Activated CD4-positive, CD25-positive, alpha-beta regulatory T cell treated with anti-CD3 and anti-CD28 coated beads, Interleukin-2, amount 50 U/mL, for 24 hours (primary cell): ENCODE measurements at places on chromosomes 16 and 17.

DNA sequence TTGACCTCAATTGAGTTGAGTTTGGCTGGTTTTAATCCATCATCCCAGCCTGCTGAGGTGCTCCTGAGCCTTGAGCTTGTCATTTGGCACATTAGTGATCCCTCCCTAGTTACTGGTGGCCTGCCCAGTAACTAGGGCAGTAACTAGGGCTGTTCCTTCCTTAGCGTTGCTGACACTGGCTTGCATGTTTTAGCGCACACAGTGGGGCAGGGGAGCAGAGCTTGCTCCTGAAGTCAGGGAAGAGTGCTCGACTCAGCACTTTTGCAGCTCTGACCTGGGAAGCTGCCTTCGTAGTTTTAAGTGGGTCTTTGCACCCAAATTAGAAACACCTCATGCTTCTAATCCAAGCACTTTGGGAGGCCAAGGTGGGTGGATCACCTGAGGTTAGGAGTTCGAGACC is 15.7 kb downstream of the CCDC42 start:
- ATAC-seq = no peak

DNA sequence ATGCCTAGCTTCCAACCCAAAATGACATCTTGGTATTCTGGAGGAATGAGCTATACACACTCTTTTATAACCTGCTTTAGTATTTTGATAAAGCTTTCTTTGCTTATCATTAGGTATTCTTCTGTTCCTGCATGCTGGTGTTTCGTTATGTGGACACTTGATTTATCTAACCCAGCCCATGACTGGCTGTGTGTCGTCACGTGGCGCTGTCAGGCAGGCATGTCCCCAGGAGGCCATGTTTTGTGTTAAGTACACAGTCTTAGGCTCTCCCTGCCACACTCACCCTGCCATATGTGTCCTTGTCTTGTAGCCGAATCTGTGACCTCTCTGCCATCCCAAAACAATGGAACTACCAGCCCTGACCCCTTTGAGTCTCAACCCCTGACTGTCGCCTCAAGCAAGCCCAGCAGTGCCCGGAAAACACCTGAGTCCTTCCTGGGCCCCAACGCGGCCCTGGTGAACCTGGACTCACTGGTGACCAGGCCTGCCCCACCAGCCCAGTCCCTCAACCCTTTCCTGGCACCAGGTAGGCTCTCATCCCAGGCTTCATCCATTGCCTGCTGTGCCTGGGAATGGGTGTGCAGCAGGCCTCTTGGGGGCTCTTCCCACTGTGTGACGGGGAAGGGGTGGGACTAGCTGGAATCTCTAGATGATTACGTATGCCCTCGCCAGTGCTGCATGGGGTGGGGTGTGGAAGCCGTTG is 30.8 kb downstream of the B9D1 start:
- no peak for ATAC-seq

DNA sequence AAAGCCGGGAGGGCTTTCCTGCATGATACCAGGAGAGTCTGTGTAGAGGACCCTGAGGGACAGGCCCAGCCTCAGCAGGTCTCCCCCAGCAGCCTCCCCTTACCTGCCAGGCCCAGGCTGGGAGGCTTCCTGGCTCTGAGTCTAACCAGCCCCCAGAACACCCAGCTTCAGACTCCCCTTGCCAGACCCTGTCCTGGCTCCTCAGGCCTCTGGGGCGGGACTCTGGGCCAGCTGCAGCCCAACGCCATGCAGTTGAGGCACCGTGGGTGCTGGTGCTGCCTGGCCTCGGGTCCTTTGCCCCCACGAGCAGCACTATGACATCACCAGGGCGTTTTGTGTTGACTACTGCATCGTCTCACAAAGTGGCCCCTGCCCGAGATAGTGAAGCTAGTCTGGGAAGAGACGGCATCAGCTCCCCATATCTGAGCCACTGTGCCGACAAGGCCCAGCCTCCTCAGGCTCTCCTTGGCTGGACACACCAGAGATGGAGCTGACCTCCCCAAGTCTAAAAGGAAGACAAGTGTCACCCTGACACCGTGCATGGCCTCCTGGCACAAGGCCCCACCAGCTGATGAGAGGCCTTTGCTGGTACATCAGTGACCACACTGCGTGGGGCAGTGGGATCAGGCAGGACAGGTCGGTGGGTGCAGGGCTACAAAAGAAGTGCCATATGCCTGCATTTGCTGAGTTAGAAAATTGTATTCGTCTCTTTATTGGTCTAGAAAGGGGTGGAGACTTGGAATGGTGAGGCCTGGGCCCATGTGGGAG is 10.6 kb downstream of the ALDH3A1 start:
- no peak for ATAC-seq

GRCh38 chr16:57131351-57131970 is 39.1 kb downstream of the CPNE2 start:
- no peak for ATAC-seq

DNA sequence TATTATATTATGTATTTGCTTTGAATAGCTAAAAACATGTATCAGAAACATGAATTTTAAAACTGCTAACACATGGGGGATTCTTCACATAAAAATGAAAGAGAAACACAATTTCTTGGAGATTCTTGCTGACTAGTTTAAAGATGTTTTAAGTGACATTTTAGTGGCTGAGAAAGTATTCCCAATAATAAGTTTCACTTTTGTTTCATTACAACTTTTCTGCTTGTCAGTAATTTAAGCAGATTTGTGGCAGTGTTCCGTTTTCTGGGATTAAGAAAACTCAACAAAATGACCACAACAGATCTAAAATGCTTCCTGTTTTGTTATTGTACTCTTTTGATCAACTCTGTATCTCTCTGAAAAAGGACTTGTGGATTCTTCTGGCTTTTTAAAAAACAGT is 75.9 kb downstream of the NLK start:
- no peak for ATAC-seq

- peak; percentile 17 for ATAC-seq
Measured at GRCh38 chr17:80737106-80738019, 192.7 kb downstream of the RPTOR start.

DNA sequence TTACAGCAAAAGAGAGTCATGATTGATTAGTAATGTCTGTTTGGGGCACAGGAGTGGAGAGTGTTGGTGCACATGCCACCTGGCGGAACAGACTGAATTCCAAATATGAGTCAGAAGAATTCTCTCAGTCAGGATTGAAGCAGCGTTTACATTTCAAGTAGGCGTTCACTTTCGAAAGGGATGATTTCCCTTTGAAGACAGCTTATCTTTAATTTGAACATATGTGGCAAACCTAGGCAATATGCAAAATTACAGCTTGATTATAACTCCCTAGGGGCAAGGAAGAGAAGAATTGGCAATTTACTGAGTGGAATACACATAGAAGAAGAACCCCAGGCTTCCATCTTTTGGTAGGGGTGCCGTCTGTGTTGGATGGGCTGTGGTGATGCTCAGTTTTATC is 235.8 kb downstream of the HAPSTR1 start:
- ATAC-seq = no peak

DNA sequence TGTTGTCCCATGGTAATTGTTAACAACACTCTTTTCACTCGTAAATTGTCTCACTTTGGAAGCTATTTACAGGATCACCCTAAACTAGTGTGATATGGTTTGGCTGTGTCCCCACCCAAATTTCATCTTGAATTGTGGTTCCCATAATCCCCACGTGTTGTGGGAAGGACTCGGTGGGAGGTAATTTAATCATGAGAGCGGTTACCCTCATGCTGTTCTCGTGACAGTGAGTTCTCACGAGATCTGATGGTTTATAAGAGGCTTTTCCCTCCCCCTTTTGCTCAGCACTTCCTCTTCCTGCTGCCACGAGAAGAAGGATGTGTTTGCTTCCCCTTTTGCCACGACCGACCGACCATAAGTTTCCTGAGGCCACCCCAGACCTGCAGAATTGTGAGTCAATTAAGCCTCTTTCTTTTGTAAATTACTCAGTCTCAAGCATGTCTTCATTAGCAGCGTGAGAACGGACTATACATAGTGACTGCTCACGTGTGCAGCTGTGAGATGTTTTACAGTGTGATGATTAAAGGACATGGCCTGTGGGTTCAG is 34.4 kb downstream of the DNAH3 start:
- ATAC-seq = peak; percentile 25

- ATAC-seq = no peak
Measured at GRCh38 chr16:71712501-71712900, 12.0 kb downstream of the PHLPP2 start.

DNA sequence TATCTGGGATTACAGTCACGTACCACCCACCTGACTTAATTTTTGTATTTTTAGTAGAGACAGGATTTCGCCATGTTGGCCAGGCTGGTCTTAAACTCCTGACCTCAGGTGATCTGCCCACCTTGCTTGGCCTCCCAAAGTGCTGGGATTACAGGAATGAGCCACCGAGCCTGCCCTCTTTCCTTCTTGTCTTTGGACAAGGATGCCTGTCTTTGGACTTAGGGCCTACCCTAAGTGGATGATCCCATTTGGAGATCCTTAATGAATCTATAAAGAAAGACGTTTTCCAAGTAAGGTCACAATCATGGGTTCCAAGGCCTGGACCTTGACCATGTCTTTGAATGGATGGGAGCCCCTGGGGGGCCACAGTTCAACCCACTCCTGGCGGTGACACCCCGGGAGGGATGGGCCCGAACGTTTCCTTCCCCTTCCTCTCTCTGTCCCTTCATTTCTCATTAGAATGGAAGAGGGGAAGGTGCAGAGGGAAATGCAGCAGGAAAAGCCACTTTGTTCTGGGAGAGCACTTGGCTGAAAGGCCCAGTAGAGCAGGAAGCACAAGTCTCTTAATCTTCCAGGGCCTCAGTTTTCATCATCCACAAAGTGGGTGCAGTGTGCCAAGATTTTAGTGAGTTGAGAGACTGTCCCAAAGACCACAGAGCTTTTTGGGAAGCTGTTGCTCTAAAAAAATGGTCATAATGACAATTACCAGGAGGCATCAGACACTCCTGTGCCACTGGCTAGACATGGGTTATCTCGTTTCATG is 353.3 kb downstream of the SEC14L1 start:
- no peak for ATAC-seq

DNA sequence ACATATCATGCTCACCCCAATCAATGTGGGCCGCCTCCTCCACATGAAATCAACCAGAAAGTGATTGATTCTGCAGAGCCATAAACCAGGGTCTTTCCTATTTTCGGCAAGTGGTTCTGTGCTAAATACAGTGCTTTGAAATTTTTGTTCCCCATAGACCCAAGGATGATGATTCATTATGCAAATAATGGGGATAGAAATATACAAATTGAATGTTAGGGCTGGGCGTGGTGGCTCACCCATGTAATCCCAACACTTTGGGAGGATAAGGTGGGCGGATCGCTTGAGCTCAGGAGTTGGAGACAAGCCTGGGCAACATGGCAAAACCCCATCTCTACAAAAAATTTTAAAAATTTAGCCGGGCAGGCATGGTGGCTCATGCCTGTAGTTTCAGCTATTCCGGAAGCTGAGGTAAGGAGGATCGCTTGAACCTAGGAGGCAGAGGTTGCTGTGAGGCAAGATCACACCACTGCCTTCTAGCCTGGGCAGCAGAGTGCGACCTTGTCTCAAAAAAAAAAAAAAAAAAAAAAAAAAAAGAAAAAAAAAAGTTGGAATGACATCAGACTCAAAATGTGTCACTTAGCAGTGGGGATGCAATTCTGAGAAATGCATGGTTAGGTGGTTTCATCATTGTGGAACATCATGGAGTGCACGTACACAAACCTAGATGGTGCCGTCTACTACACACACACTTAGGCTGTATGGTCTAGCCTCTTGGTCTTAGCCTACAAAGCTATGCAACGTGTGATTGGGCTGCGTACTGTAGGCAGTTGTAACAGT is 581.7 kb downstream of the MAF start:
- ATAC-seq = no peak

- ATAC-seq = no peak
Measured at GRCh38 chr16:87435372-87436224, 43.5 kb downstream of the MAP1LC3B start.

- peak; percentile 45 for ATAC-seq
Measured at GRCh38 chr17:64504769-64505339, 1.2 kb downstream of the DDX5 start.

GRCh38 chr17:1229349-1229899 is 40.8 kb upstream of the BHLHA9 start:
- peak; percentile 29 for ATAC-seq

GRCh38 chr16:25235991-25236390 is 19.2 kb downstream of the AQP8 start:
- no peak for ATAC-seq

DNA sequence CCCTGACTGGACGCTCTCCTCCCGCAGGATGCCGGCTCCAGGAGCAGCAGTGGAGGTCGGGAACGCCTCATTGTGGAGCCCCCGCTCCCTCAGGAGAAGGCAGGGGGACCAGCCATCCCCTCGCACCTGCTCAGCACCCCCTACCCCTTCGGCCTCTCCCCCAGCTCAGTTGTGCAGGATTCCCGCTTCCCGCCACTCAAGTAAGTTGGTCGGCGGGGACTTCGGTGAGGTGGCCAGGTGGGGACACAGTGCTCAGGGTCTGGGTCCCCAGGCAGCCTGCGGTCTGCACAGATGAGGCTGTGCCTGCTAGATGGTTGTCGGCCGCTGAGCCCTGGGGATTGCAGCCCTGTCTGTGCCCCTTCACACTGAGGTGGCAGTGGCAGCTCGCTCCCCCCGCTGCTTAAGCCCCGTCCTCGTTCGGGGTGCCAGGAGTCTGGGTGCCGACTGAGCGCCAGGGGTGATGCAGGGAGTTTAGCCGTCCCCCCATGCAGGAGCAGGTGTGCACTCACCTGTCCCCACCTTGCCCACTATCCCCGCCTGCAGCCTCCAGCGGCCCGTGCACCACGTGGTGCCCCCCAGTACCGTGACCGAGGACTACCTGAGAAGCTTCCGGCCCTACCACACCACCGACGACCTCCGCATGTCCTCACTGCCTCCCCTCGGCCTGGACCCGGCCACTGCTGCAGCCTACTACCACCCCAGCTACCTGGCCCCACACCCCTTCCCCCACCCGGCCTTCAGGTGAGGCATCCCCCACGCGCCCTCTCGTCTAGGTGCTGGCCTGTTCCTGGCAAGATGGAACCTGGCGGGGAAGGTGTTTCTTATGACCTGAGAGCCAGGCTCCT is 34.3 kb downstream of the GINS2 start:
- ATAC-seq = no peak

- ATAC-seq = no peak
Measured at GRCh38 chr17:45784293-45784740, at the start of gene CRHR1. TSS of gene CRHR1 (plus strand) at chr17:45784320. CDS start at chr17:45784545, 225 bp downstream.

DNA sequence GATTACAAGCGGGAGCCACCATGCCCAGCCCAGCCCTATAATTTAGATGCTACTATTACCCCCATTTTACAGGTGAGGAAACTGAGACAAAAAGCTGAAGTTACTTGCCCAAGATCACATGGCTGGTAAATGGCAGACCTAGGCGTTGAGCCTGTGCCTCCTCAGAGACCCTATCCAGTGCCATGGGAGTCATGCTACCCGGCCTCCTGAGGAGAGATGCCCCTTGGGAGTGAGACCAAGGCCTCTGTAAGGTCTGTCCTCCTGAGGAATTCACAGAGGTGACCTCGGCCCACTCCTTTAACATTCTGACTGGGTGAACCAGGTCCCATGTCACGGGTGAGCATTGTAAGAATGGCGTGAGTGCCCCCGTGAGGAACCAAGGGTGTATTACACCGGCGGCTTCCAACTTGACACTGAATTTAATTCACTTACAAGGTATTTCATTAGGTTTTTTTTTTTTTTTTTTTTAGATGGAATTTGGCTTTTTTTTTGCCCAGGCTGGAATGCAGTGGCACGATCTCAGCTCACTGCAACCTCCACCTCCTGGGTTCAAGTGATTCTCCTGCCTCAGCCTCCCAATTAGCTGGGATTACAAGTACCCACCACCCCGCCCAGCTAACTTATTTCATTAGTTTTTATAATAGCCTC is 95.7 kb downstream of the ABCC6 start:
- ATAC-seq = peak; percentile 65
